ENCODE measurements at places on chromosomes 3 and 15. TPM values are rescaled to one million over a fixed set of nuclear protein-coding genes. Genes with fewer than 3 reads are reported as not detected.

DNA sequence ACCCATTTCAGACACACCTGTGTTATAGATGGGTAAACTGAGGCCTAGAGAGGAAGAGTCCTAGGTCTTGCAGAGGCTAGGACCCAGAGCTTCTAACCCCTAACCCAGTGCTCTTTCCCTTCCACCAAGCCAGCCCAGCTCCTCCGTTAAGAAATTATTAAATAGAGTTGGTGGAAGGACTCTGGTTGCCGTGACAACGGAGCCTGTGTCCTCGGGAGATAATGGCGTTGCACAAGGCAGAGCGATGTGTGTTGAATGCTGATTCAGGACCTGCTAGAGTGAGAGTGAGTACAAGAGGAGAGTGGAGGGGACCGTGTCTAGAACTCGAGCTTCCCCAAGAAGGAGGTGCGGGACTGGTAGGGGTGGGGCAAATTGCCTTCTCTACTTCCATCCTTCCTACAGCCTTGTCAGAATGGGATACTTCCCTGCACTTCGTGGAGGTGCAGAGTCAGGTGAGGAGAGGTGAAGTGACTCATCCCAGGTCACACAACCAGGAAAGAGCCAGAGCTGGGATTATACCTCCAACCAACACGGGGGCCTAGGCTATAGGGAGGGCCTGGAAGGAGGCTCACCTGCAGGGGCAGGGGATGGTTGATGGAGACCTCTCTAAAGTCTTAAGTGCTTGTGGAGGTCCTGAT lies 8.6 kb downstream of the SLC6A1 start:
- no peak for DNase-seq

GRCh38 chr3:76361010-76361409 lies 575.7 kb upstream of the ZNF717 start:
- no peak for DNase-seq

DNA sequence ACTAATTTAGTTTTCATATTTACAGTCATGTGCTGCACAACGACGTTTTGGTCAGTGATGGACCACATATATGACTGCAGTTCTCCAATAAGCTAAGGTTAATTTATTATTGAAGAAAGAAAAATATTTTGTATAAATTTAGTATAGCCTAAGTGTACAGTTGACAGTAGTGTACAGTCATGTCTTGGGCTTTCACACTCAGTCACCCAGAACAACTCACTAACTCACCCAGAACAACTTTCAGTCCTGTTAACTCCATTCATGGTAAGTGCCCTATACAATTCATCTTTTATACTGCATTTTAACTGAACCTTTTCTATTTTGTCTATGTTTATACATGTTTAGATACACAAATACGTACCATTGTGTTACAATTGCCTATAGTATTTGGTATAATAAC lies 3.8 kb upstream of the GABRR3 start:
- DNase-seq: no peak

- DNase-seq: no peak
Measured at GRCh38 chr3:126369490-126369889, 12.3 kb upstream of the KLF15 start.

GRCh38 chr3:67653425-67654098 lies 850 bp downstream of the SUCLG2 start:
- no peak for DNase-seq

DNA sequence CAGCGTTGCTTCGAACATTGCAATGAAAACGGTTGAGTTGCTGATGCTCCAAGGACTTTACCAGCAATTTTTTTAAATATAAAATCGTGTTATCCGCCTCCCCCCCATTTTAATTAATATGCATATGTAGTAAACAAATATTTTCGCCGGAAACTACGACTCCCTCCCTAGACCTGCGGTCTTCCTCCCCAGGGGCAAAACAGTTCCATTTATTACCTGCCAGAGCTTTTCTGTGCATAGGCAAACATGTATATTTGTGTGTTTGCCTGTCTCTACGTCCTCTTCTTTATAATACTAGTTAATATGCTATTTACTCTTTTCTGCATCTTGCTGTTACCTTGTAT lies 593 bp upstream of the RSL24D1 start:
- DNase-seq: no peak

DNA sequence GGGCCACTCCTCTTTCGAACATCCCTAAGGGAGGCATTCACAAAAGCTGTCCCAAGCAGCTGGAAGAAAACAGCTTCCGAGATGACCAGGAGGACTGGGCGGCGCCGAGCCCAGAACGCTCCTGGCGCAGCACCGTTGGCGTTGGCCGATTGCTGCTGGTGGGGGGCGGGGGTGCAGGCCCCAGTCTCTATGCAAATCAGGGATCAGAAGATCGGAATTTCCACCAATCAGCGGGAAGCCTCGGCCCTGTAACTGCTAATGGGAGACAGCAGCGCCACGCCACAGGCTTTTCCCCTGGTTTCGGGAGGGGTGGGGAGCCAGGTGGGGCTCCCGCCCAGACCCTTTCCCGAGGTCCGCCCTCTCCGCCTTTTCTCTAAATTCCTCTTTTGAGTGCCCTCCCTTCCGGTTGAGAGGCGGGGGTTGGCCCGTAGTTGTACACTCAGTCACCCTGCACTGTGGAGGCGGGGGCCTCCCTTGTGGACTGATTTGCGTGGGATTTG lies 27.0 kb downstream of the HMCES start:
- no peak for DNase-seq

GRCh38 chr15:86741917-86742316 lies 662.2 kb downstream of the AGBL1 start:
- DNase-seq: no peak

DNA sequence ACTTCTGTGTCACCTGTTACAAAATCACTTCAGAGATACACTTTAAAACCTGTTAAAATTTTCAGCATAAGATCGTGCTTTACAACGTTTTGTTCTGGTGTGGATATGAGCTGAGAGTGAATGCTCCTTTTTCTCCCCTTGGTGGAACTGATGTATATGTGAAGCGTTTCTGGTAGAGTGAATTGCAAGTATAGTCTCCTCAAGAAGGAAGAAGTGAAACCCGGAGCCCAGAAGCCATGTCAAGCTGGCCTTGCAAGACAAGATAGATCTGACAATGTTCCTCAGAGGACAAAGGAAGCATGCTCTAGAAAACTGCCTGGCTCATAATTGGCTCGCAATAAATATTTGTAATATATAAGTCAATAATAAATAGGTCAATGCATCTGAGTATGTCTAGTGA lies 23.6 kb downstream of the SERPINI2 start:
- DNase-seq: no peak

GRCh38 chr15:33506781-33507296 lies 196.1 kb downstream of the RYR3 start:
- no peak for DNase-seq

- no peak for DNase-seq
Measured at GRCh38 chr3:63228677-63229076, 49.4 kb upstream of the SYNPR start.

GRCh38 chr3:105349684-105350387 lies 16.9 kb upstream of the ALCAM start:
- no peak for DNase-seq

CHRNA5 gene
- polyA plus RNA-seq: 0.12 TPM

C15orf62 gene
- polyA plus RNA-seq: 0.35 TPM

CYP8B1 gene
- polyA plus RNA-seq: not detected

CTXN2 gene
- polyA plus RNA-seq: not detected

RASL12 gene
- polyA plus RNA-seq: not detected

ABHD2 gene
- polyA plus RNA-seq: 19.4 TPM

Data from naive thymus-derived CD4-positive, alpha-beta T cell (primary cell).